ENCODE measurements at places on chromosomes 4 and X. TPM values are rescaled to one million over a fixed set of nuclear protein-coding genes. Genes with fewer than 3 reads are reported as not detected.

The CLOCK gene
- 10.2 TPM for total RNA-seq

The JAKMIP1 gene
- 0.14 TPM for total RNA-seq

The MAGEB17 gene
- 0.11 TPM for total RNA-seq

The WNK3 gene
- total RNA-seq = 5.6 TPM

The CT45A10 gene
- not detected for total RNA-seq

The XG gene
- not detected for total RNA-seq

The TMPRSS11A gene
- total RNA-seq = not detected

The AREG gene
- not detected for total RNA-seq
